ENCODE measurements at places on chromosomes 6 and 20.

DNA sequence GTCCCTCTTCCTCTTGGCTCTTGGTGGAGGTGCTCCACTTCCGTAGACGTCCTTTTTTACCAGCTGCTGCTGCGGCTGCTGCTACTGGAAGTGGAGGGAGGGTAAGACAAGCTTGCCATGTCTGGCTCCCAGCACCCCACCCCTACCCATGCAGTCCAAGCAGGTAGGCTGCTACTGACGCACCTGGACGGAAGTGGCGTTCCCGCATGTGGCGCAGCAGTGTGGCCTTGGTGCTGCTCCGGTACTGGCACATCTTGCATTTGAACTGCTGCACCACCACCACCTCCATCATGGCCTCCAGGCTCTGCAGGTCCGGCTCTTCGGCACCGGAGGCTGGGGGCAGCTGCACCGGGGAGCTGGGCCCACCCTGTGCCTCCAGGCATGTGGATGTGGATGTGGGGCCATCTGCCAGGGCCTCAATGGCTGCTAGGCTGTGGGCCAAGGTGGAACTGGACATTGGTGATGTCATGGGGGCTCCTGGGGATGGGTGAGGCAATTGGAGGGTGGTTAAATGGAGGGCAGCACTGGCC, 4.4 kb downstream of the ZNF335 start:
- DNase-seq, result no peak

DNA sequence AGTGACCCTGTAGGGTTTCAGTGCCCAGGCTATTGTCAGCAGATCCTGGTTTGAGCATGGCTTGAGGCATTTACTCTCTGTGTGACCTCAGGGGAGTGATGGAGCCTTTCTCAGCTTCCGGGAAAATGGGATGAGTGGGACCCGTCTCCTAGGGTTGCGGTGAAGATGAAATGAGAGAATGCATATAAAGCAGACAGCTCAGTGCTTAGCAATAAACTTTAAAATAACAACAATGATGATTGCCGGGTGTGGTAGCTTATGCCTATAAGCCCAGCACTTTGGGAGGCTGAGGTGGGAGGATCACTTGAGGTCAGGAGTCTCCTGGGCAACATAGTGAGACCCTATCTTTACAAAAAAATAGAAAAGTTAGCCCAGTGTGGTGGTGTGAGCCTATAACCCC, 106.0 kb upstream of the MTHFD1L start:
- DNase-seq, result no peak

DNA sequence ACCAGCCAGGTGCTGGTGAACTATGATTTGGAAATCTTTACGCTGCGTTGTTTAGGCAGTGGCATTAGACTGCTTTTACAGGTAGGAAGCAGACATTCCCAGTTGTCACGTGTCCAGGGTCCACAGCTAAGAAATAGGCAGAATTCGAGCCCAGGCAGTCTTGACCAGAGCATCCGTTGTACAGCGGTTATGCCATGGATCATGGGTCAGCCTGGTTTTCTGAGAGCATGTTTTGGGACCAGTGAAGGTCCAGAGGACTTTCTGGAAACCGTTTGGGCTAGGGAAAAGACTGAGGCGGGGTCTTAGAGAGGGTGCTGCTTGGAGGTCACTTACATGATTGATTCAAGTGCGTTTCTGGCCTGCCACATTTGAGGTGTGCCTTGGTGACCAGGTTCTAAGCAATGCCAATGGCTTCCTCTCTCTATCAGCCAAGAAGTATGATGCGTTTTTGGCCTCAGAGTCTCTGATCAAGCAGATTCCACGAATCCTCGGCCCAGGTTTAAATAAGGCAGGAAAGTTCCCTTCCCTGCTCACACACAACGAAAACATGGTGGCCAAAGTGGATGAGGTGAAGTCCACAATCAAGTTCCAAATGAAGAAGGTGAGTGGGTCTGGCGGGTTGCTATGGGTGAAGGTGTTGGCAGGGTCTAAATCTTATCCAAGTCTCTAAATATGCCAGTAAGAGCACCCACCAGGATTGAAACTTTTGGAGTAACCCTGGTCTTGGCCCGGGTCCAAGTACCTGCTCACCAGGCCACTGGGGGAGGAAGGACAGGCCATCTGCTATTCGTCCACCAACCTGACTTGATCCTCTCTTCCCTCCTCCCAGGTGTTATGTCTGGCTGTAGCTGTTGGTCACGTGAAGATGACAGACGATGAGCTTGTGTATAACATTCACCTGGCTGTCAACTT, 1.8 kb downstream of the RPL10A start:
- no peak for DNase-seq

DNA sequence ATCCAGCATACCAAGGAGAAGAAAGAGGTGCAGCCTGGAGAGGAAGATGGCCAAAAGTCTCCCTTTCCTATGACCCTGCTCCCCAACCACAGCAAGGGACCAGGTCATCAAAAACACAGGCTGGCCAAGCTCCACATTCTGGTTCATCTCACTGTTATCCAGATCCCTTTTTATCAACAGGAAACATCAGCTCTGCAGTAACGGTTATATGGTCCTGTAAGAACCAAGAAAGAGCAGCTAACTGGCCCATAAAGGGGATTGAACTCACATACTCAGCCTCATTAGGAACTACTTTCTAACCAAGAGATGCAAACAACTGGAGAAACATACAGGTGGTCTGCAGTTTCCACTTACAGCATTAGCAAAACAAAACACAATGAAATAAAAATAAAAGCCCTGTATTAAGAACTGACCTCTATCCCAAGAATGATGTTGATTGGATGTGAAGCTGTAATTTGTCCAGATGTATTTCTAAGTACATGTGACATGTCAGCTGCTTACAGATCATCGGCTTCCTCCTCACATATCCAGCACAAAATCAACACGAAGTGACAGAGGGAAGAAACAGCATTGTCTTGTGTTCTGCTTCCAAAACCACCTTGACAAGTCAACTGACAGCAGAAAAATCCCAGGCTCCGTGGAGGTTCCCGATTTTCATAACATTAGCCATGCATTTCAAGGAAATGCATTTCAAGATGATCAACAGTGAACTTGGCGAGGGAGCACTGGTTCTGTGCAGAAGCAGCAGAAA, 557.2 kb upstream of the AGPAT4 start:
- no peak for DNase-seq

DNA sequence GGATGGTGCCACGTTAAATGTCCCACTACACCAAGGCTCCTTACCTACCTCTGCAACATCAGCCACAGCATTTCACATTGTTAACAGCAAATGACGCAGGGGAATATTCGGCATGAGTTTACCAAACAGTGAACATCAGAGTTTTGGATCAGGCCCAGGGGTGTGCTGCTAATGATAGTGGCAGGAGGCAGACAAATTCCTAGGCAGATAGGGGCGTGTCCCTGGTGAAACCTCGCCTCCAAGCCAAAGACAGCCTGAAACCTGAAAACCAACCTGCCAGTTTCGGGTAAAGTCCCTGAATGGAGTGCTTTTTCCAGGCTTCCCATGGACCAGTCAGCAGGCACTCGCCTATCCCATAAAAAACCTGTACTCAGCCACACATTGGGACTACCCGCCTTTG, 133.6 kb downstream of the SH3BGRL2 start:
- DNase-seq, result no peak

DNA sequence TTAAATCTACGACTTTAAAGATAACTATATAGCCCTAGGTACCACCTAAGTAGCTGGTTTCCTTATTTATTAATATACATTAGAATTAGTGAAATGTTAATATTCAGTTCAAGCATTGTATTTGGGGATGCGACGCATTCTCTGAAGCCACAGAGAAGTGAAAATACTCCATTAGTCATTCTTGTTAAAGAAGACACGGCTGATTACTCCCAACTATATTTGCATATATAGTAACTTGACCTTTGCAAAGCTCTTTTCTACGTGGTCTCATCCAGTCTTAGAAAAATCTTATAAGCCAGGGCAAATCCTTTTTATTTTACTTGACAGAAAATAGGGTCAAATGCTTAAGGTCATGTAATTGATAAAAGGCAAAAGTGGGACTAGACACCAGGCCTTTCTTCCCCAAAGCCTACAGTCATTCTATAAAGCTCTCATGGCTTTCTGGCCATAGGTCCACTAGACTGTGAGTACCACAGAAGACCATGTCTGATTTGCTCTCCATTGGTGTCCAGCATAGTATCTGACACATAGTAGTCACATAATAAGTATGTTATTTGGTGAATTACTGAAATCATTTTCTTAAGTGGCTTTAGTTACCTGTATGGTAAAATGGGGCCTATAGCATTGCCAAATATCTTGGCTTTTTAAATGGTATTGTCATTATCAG, 11.3 kb downstream of the ZHX3 start:
- DNase-seq, result no peak

GRCh38 chr20:32301719-32302506, 24.5 kb downstream of the KIF3B start:
- no peak for DNase-seq

GRCh38 chr20:23856736-23857135, 22.8 kb downstream of the CST5 start:
- no peak for DNase-seq

GRCh38 chr6:14079433-14079832, 38.1 kb upstream of the CD83 start:
- no peak for DNase-seq

GRCh38 chr6:74671558-74672025, 534.3 kb downstream of the COL12A1 start:
- DNase-seq, result no peak

- DNase-seq, result no peak
These were observed 915.2 kb downstream of the TFAP2A start for GRCh38 chr6:9499709-9500108.

GRCh38 chr6:6438286-6438685, 117.8 kb upstream of the F13A1 start:
- DNase-seq, result peak; percentile 26

DNA sequence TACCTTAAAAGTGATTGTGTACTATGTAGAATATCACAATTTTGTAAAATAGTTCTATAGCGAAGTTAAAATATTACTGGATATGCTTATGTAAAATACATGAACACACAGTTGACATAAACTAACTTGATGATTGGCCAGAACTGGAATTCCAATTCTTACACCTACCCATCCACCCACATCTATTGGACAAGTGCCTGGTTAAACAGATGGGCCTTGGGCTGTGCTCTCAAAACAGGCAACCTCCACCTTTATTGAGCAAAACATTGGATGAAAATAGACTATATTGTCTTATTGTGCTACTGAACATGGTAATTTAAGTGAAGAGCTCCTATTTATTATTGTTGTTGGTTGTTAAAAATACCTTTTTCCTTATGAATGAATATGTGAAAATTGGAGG, 154.0 kb upstream of the FLRT3 start:
- DNase-seq, result no peak

DNA sequence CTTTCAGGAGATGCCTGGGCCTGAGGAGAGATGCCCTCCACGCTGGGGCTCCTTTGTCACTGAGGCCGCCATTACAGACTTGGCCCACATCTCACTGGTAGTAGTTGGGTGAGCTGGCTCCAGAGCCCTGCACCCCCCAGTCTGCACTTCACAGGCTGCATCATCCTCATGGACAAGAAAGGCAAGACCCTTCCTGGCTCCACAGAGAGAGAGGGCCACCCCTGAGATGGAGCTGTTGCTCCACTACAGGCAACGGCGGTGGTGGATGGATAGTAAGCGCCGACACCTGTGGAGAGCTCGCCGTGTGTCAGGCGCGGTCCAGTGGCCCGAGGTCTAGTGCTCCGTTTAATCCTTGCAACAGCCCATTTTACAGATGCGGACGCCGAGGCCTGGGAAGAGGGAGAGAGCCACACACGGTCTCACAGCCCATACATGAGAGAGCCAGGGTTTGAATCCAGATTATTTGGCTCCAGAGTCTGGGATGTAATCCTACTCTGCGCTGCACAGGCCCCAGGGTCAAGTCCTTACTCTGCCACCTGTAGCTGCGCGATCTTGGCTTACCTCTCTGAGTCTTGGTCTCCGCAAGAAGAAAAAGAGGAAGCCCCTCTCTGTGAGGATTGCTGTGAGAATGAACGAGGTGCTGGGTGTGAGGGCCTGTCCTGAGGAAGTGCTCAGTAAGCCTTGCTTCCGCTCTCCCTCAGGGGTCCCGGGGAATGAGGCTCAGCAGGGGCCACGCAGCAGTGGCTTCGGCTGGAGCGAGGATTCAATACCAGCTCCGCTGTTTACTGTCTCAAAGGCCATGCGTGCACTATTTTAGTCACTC, 34.5 kb downstream of the SPDEF start:
- DNase-seq, result no peak

DNA sequence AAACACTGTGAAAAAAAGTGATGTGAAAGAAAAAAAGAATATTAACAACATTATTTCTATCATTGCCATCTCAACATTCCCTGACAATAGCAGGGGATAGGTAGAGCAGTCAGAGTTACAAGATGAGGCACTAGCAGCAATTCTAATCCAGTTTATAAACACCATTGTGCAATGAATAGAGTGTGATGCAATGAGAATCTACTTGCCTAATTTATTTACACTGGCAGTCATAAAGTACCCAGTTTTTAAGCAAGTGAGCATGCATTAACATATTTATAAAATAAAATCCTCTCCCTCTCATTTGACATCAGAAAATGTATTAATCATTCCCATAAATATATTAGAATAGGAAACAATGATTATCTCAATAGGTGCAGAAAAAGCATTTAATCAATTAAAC, 2.5 kb upstream of the MANEA start:
- DNase-seq, result no peak

DNA sequence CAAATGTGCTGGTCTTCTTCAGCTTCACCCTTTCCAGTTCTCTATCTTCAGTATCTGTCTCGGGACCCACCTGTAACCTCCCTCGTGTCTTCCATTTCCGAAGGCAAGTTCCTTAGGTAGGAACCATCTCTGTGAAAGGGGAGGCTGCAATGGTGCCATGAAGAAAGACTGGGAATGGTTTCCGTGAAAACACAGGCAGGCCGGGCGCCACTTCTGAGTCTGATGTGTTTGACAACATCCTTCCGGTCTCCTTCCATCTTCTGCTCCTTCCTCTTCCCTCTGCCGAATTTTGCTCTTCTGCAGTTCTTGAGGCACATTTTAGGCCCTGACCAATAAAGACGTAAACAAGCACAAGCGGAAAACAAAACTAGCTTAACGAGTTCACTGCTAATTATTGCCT, 328.0 kb downstream of the THBS2 start:
- DNase-seq, result no peak

GRCh38 chr20:2108498-2108897, 6.9 kb downstream of the STK35 start:
- no peak for DNase-seq

- no peak for DNase-seq
These were observed 4.6 kb downstream of the ZNF184 start for GRCh38 chr6:27468334-27468733.

Data from keratinocyte (primary cell).